ENCODE measurements at places on chromosomes 12 and 14. TPM values are rescaled to one million over a fixed set of nuclear protein-coding genes. Genes with fewer than 3 reads are reported as not detected.

BCL2L14 gene
- total RNA-seq: 5.1 TPM

EPS8 gene
- total RNA-seq: 2.3 TPM

SLC6A12 gene
- not detected for total RNA-seq

KRT73 gene
- total RNA-seq: not detected

GRCh38 chr12:109999649-109999971, 380 bp downstream of the ANKRD13A start:
- H3K27me3 ChIP-seq: no peaks in the 10 kb centered on the region
- H3K27ac ChIP-seq: peak overlapping the region; percentile 90
- H3K4me3 ChIP-seq: peak overlapping the region; percentile 93
- H3K36me3 ChIP-seq: peaks cover 5% of the 10 kb centered on the region

- H3K27ac ChIP-seq: no peak overlapping the region
- no peaks in the 10 kb centered on the region for H3K36me3 ChIP-seq
- H3K4me1 ChIP-seq: peaks cover 20% of the 10 kb centered on the region
- no peak overlapping the region for H3K4me3 ChIP-seq
- DNase-seq: no peak
Measured at GRCh38 chr14:69351911-69352310, 46.2 kb downstream of the ERH start.

DNA sequence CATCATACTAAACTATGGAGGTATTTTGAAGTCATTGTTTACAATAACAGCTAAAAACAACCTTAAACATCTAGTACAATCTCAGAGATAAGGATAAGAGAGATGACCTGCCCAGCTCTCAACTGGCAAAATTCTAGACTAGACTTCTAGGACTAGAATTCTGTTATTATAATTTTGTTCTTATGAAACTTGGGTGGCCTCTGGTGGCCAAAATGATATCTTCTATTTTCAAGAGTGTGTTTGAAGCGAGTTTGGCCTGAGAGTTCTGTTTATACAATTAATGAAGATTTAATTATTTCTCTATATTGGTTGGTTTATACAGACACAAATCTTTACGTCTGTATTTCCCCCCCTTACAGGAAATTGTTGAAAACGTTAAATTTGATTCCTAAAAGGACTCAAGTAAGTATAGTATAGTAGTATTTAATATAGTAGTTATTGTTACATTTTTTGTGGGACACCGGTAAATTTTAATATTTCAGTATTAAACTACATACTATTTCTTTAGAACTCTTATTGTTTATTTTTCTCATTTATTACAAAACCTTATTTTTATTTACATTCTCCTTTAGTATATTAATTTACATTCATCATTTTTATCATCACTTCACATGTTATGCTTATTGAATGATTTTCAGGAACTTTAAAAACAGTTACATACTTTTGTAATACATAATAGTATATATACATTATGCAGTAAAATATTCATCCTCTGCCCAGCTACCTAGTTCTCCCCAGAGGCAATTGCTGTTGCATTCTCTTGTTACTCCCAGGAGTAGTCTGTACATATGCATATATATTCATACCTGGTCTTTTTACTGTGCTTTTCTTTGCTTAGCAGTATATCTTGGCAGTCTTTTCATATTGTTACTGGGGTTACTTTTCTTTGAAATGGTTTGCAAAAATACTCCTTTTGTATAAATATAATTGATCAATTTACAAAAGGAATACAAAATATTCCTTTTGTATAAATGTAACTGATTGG, 6.6 kb downstream of the PPHLN1 start:
- H3K36me3 ChIP-seq: peaks cover 14% of the 10 kb centered on the region
- H3K27ac ChIP-seq: no peak overlapping the region
- H3K27me3 ChIP-seq: no peaks in the 10 kb centered on the region

DNA sequence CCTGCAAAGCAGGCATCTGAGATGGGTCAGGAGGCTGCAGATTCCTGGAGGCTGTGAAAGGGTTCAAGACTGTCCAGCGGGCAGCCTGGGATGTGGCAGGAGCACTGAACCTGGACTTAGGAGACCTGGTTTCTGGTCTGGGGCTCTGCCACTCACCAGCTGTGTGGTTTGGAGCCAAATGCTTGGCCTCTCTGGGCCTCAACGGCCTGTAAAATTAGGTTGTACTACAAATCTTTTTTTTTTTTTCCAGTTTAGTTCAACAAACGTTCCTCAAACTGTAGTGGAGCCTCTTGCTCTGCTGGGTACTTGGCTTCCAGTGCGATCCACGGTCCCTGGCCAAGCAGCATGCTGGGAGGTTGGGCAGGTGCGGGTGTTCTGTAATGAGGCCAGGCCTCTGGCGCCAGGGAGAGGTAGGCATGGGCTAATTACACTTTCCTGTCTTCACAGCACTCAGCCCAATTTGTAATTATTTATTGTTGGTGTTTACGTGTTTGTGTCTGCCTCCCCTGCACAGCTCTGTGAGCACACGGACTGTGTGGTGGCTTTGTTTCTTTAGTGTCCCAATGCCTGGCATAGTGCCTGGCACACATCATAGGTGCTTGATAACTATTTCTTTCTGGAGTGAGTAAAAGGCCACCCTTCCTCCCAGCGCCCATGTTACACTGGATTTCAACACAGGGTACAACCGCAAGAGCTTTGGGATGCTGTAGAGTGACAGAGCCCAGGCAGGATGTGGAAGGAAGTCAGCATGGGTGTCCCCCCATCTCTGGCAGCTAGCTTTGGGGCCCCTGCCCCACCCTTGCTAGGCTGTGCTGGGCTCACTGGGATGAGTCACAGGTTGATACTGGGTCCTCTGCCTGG, 5.8 kb upstream of the KRT80 start:
- H3K4me1 ChIP-seq: no peaks in the 10 kb centered on the region
- no peak overlapping the region for H3K27ac ChIP-seq
- no peak for DNase-seq

DNA sequence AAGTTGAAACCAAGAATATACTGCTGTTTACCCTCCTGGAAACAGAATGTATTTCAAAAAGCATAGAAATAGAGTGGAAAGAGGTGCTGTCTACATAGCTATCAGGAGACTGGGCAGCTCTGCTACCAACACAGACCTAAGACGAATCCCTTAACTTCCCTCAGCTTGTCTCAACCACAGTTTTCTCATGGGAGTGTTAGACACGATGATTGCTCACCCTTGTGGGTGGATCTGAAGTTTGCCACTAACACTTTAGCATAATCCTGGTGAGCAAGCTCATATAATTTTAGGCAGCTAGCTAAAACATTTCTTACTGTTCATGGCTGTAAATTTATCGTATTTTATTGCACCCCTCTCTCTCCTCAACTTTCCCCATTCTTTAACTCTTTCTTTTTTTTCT, 38.5 kb downstream of the C12orf75 start:
- H3K36me3 ChIP-seq: peaks cover 2% of the 10 kb centered on the region
- DNase-seq: no peak
- no peaks in the 10 kb centered on the region for H3K4me1 ChIP-seq
- no peak overlapping the region for H3K4me3 ChIP-seq
- no peaks in the 10 kb centered on the region for H3K27me3 ChIP-seq
- no peak overlapping the region for H3K27ac ChIP-seq

GRCh38 chr14:62952226-62952625, 93.0 kb downstream of the KCNH5 start:
- no peak overlapping the region for H3K4me3 ChIP-seq
- no peaks in the 10 kb centered on the region for H3K36me3 ChIP-seq
- H3K4me1 ChIP-seq: no peaks in the 10 kb centered on the region
